Neural progenitor cell (in vitro differentiated cells): ENCODE measurements at places on chromosomes 7 and 10.
A peak's percentile ranks its signal among the peaks of the same experiment; 100 is the strongest.

DNA sequence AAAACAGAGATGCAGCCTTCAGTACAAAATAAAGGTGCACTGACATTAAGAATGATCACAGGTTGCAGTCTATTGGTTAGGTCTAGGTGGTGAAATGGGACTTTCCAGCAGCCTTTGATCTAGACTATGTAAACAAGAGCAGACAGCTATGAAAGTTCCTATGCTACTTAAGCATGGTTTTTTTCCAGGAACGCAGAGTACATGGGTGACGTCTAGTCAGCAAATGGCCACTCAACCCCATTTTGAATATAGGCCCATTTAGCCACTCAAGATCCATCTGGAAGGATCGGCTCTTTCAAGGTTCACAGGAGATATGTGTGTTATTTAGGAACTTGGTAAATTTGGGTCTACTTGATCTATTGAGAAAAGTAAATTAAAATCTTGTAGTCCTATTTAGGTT, 1424.6 kb upstream of the LRRTM3 start:
- DNase-seq, result no peak
- no peak overlapping the region for H3K27ac ChIP-seq
- H3K27me3 ChIP-seq, result no peaks in the 10 kb centered on the region

DNA sequence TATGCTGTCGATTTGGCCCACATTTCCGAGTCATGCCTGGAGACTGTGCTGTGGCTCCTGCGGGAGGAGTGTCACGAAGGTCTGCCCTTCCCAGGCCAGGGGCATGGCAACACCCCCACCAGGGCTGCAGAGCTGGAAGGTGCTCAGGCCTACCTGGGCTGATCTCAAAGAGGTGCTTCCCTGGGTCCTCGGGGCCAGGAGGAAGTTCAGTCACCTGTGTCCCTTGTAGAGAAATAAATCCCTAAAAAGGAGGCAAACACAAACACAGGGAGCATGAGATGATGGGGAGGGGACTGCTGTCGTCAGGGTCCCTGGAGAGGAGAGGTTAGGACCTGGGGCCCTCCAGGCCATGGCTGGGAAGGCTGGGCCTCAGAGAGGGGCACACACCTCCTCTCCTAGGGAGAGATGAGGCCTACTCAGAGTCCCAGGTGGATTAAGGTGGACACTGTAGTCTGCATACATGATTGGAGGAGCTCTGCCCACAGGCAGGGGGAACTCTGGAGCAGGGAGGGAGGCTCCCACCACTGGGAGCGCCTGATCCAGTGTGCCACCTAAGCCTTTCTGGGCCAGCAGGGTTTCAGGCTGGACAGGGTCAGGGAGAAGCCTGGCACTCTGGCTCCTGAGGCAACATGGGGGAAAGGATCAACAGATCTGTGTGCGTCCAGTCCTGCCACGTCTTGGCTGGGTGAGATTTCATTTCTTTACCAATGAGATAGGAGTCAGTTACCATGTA, 49.4 kb downstream of the ARHGAP22 start:
- H3K4me3 ChIP-seq, result no peak overlapping the region
- H3K36me3 ChIP-seq, result no peaks in the 10 kb centered on the region
- no peaks in the 10 kb centered on the region for H3K27me3 ChIP-seq
- H3K4me1 ChIP-seq, result peaks cover 2% of the 10 kb centered on the region

DNA sequence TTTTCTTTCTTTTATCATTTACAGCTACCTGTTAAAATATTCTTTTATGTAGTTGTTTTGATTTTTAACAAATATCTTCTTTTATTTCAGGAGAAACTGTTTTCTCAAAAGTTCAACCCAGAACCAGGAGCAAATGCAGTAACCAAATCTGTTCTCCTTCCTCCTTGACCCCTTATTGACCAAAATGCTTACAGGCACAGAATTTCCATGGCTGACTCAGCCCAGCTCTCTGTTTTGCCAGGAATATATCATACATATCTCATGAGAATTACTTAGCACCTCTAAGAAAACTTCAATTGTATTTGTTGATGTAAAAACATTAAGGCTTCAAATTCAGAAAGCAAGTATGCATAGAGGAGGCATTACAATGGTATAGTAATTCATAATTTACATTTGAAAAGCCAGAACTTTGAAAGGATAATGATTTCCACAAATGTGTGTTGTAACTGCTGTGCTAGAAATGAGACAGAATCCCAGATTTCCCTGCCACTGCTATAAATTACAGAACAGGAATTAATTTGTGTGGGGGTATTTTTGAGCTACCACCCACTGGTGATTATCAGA, 2.2 kb downstream of the GSAP start:
- DNase-seq, result no peak
- H3K27me3 ChIP-seq, result peaks cover 55% of the 10 kb centered on the region
- no peaks in the 10 kb centered on the region for H3K4me1 ChIP-seq
- H3K27ac ChIP-seq, result no peak overlapping the region
- no peak overlapping the region for H3K4me3 ChIP-seq

DNA sequence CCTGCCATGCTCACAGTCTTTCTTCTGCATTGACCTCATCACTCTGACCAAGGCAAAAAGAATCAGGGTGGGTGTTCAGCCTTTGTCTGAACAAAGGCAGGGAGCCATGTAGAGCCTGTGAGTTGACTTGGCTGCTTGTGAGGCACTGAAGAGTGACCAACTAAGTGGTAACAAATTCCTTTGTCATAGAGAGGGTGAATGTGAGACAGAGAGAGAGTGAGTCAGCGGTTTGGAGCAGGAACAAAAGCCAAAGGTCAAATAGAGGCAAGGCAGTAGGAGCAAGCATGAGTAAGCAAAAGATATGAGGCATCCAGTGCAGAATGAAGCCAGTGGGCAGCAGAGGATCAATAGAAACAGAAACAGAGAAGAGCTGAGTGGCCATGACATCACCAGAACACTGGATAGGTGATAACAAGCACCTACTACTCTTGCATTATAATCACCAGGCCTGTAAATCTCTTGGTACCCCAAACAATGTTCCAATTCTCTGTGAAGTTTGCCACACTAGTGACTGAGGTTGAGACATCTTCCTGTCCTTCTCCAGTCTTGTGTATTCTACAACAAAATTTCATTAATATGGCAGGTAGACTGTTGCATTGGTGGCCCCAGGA, 116.2 kb upstream of the LAMB4 start:
- H3K4me3 ChIP-seq, result no peak overlapping the region
- peaks cover 32% of the 10 kb centered on the region for H3K4me1 ChIP-seq
- H3K27ac ChIP-seq, result peak overlapping the region; percentile 82
- H3K27me3 ChIP-seq, result no peaks in the 10 kb centered on the region
- H3K36me3 ChIP-seq, result no peaks in the 10 kb centered on the region

- no peaks in the 10 kb centered on the region for H3K36me3 ChIP-seq
- no peak for DNase-seq
- no peaks in the 10 kb centered on the region for H3K4me1 ChIP-seq
- H3K27me3 ChIP-seq, result no peaks in the 10 kb centered on the region
- H3K27ac ChIP-seq, result no peak overlapping the region
- H3K4me3 ChIP-seq, result no peak overlapping the region
Observed at GRCh38 chr10:317271-317769, 182.1 kb downstream of the ZMYND11 start.

GRCh38 chr7:157405914-157406810, 69.4 kb downstream of the DNAJB6 start:
- no peaks in the 10 kb centered on the region for H3K4me1 ChIP-seq
- H3K36me3 ChIP-seq, result no peaks in the 10 kb centered on the region
- no peaks in the 10 kb centered on the region for H3K27me3 ChIP-seq
- H3K4me3 ChIP-seq, result no peak overlapping the region
- no peak for DNase-seq

DNA sequence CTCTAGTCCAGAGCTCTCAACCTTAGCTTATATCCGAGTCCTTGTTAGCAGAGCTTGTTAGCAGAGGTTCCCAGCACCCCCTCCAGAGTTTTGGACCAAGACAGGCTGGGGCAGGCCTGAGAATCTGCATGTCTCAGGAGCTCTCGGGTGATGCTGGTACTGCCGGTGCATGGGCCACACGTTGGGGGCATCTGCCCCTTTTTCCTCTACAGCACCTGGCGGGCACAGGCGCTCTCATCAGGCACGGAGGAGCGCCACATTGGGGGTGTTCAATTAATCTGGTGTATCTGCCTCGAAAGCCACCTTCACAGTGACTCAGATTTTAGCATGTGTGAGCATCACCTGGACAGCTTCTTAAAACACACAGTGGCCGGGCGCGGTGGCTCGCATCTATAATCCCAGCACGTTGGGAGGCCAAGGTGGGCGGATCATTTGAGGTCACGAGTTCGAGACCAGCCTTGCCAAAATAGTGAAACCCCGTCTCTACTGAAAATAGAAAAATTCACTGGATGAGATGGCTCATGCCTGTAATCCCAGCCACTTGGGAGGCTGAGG, 117.7 kb downstream of the ELFN1 start:
- H3K4me3 ChIP-seq, result no peak overlapping the region
- DNase-seq, result no peak
- no peaks in the 10 kb centered on the region for H3K36me3 ChIP-seq

- DNase-seq, result no peak
- H3K27me3 ChIP-seq, result no peaks in the 10 kb centered on the region
- H3K27ac ChIP-seq, result no peak overlapping the region
- no peaks in the 10 kb centered on the region for H3K4me1 ChIP-seq
- H3K36me3 ChIP-seq, result no peaks in the 10 kb centered on the region
- H3K4me3 ChIP-seq, result no peak overlapping the region
Observed at GRCh38 chr7:96167424-96167823, 154.5 kb downstream of the SLC25A13 start.

DNA sequence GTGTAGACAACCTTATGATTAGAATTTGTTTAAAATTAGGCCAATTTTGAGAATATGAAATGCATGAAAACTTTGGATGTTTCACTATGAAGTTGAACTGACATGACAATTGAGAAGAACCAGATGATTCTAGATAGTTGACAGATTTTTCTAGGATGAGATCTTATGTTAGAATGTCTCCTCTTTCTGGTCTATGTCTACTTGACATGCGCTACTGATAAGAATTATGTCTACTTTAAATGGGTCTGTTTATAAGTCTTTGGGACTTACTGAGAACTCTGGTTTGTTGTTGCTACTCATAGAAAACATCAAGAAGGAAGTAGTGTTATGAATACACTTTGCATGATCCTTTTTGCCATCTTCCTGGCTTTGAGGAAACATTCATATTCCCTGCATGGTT, 228.2 kb upstream of the CCDC6 start:
- peaks cover 31% of the 10 kb centered on the region for H3K4me1 ChIP-seq
- no peak for DNase-seq
- H3K4me3 ChIP-seq, result no peak overlapping the region
- H3K36me3 ChIP-seq, result no peaks in the 10 kb centered on the region

DNA sequence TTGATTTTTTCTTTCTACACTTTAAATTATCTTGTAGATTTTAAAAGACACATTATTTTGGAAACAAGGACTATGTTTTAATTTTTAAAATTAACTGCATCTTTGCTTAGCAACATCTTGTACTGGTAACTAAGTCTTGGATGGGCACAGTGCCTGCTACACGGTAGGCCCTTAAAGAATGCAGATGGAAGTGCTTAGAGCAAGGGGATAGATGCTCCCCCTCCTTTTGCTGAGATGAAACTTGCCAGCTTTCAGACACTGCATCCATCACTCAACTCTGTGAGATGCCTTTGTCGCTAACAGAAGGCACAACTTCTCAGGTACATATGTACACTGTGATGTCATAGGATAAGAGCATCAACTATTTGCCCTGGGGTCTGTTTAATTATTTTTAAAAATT, 103.9 kb downstream of the LRRC18 start:
- H3K36me3 ChIP-seq, result no peaks in the 10 kb centered on the region
- DNase-seq, result no peak
- peaks cover 13% of the 10 kb centered on the region for H3K4me1 ChIP-seq
- H3K27me3 ChIP-seq, result no peaks in the 10 kb centered on the region
- no peak overlapping the region for H3K27ac ChIP-seq

DNA sequence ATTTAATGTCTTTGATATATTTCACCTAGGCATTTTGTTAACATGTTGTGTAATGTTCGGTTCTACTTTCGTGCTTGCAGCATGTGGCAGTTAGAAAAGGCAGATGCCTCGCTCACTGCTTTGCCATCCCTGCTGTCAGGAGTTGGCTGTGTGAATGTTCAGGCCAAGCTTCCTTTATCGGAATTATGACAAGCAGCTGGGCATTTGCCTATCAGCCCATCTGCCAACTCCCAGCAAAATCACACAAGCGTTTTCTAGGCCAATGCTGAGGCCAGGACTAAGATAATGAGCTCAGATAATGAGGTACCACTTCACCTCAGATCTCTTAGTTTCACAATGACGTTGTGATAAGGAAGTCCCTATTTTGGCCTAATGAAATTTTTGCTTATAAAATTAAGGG, 212.7 kb upstream of the FAM3C start:
- no peaks in the 10 kb centered on the region for H3K36me3 ChIP-seq
- H3K27me3 ChIP-seq, result no peaks in the 10 kb centered on the region
- DNase-seq, result no peak
- H3K27ac ChIP-seq, result no peak overlapping the region

DNA sequence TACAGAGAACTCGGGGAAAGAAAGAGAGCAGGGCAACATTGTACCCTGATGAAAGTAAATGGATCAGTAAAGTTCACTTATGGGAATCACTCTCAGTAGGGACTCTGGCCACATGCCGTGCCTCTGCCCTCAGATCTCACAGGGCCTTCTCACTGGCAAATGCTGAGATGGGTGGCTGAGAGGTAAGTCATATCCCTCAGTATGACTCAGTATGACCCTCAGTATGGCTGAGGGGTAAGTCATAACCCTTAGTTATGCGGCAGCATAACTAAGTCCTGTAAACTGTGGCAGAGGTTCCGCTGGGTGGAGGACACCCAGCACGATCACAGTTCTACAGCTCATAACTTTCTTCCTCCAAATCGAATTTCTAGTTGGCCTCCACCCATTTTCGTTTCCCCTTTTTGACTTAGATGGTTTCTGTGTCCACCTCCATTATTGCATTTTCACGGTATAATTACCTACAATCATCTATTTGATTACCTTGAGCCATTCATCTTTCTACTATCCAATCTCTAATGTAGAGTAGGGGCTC, 26.5 kb upstream of the WNT16 start:
- DNase-seq, result no peak
- H3K27ac ChIP-seq, result no peak overlapping the region
- no peak overlapping the region for H3K4me3 ChIP-seq
- H3K4me1 ChIP-seq, result no peaks in the 10 kb centered on the region
- no peaks in the 10 kb centered on the region for H3K27me3 ChIP-seq

- no peak for DNase-seq
- H3K27me3 ChIP-seq, result no peaks in the 10 kb centered on the region
- H3K27ac ChIP-seq, result no peak overlapping the region
- H3K36me3 ChIP-seq, result no peaks in the 10 kb centered on the region
Observed at GRCh38 chr7:15836041-15836440, 149.6 kb upstream of the MEOX2 start.

- no peaks in the 10 kb centered on the region for H3K36me3 ChIP-seq
- no peak overlapping the region for H3K4me3 ChIP-seq
- H3K27ac ChIP-seq, result no peak overlapping the region
- DNase-seq, result no peak
Observed at GRCh38 chr7:2738766-2739549, 51.0 kb downstream of the AMZ1 start.
